ENCODE measurements at places on chromosomes 11 and 22.

GRCh38 chr11:86800076-86800959 lies at the start of gene PRSS23:
Gene PRSS23, plus strand, starts transcription at chr11:86800542. Its CDS starts 7,102 bp downstream, at chr11:86807644.
- DNase-seq, result no peak

- no peak for DNase-seq
Measured at GRCh38 chr11:472272-472671, 22.2 kb downstream of the PTDSS2 start.

- no peak for DNase-seq
Measured at GRCh38 chr22:44782363-44782963, 30.1 kb downstream of the ARHGAP8 start.

GRCh38 chr11:36016263-36016662 lies 72.4 kb downstream of the LDLRAD3 start:
- DNase-seq, result no peak

DNA sequence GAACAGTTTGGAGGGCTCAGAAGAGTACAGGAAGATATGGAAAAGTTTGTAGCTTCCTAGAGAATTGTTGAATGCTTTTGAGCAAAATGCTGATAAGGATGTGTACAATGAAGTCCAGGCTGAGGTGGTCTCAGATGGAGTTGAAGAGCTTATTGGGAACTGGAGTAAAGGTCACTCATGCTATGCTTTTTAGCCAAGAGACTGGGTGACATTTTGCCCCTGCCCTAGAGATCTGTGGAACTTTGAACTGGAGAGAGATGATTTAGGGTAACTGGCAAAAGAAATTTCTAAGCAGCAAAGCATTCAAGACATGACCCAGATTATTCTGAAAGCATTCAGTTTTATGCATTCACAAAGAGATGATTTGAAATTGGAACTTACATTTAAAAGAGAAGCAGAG lies 27.9 kb upstream of the CABP2 start:
- DNase-seq, result no peak

GRCh38 chr22:25900880-25901279 lies 158.9 kb downstream of the MYO18B start:
- DNase-seq, result no peak

- DNase-seq, result no peak
Measured at GRCh38 chr22:36386900-36387708, 663 bp downstream of the MYH9 start.

DNA sequence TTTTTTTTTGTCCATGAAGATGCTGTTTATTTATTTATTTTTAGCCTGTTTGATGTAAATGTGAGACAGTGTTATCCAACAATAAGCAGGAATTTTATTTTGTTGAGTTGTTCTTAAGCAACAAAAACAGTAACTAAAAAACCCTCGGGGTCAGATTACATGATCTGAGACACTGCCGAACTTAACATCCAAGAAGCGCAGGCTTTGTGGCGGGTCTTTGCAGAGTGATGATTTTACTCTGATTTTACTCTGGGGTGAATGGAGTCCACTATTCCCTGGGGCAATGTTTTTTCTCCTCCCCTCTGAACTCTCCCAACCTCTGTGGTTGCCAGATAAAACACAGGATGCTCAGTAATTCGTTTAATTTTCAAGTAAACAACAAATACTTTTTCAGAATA lies 450.1 kb upstream of the B3GAT1 start:
- DNase-seq, result no peak

GRCh38 chr22:31350410-31350863 lies 4.3 kb upstream of the PATZ1 start:
- DNase-seq, result no peak

- DNase-seq, result no peak
Measured at GRCh38 chr11:87258171-87258833, 220.6 kb downstream of the TMEM135 start.
